ENCODE measurements at places on chromosomes 12 and 14.

GRCh38 chr14:53093206-53093605, 59.9 kb downstream of the DDHD1 start:
- no peak for DNase-seq

DNA sequence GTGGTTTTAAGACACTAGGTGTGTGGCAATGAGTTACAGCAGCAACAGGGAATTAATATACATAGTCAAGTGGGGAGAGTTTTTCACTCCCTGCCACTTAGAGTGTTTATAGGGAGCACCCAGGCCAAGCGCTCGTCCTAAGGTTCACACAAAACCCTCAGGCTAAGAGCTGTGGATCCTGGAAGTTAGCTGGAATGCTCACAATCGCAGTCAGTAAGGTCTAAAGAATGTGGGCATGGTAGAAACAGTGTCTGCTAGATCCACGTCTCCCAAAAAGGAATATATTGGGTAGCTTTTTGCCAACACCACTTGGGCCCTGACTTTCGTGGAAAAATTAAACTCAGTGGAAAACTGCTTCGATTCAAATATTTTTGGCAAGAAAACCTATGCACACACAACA, 36.6 kb downstream of the STAB2 start:
- DNase-seq, result no peak

DNA sequence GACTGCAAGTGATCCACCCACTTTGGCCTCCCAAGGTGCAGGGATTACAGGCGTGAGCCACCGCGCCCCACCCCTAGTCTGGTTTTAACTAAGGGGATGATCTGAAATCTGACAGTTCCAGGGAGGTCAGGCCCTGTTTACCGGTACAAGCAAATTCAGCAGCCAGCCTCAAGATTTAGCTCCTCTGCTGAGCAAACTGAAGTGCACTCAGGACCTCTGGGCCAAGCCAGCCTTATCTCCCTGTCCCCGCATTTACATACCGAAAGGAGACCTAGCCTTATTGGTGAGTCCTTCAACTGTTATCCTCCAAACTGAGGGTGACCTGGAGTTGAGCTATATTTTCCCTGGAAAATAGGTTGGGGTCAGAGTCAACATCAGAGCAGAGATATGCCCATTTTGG, 835 bp upstream of the ABHD4 start:
- DNase-seq, result no peak

- DNase-seq, result no peak
These were observed 36.2 kb upstream of the MEG3 start for GRCh38 chr14:100789460-100790417.

DNA sequence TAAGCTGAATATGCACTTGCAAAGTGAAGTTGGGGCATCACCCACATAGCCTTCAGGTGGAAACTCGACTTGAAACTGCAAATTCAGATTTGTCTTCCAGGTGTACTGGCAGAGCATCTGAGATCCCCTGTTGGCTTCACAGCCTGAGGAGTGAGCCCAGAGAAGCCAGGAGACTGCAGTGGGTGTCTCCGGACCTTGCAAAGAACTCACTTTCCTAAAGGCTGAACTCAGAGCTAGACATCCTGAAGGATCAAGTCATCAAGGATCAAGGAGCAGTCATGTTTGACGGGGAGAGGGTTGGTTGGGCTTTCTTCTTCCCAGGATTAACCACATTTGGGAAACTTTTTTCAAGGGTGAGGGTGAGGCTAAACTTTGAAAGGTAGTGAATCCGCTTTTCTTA, 9.1 kb upstream of the HOXC13 start:
- no peak for DNase-seq

DNA sequence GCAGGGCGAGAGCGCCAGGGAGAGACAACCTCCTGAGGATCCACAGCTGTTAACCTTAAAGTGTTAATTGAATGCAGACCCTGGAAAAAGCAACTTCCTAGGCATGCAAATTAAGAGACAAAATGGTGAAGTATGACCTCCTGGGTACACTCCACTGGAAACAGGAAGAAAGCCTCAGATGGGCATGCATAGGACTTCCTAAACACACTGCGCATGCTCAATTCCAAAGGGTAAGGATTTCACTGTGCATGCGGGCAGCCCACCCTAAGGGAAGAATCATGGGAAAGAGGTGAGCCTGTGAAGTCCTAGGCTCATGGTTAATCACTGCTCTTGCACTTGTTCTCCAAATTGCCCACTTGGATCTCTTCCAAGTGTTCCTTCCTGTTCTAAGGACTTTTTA, 80.5 kb upstream of the CAPRIN2 start:
- no peak for DNase-seq

DNA sequence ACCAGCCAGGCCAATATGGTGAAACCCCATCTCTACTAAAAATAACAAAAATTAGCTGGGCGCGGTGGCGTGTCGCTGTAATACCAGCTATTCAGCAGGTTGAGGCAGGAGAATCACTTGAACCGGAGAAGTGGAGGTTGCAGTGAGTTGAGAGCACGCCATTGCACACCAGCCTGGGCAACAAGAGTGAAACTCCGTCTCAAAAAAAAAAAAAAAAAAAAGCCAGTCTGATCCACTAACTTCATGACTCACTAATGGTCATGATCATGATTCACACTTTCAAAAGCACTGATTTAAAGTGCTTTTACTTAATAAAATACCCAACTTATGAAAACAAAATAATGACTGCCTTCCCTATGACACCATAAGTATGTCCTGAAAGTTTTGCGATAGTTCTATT, 38.4 kb upstream of the CPM start:
- DNase-seq, result no peak
